ENCODE measurements at places on chromosomes 7 and 10. TPM values are rescaled to one million over a fixed set of nuclear protein-coding genes. Genes with fewer than 3 reads are reported as not detected.

Gene HMX2
- not detected for total RNA-seq

Gene EN2
- 0.32 TPM for total RNA-seq

Gene STEAP1B
- total RNA-seq, result 0.27 TPM

Gene FLNC
- 42.8 TPM for total RNA-seq

Gene LLCFC1
- not detected for total RNA-seq

Gene ABHD11
- 69.8 TPM for total RNA-seq

Gene FAM24B
- 6.8 TPM for total RNA-seq

Gene GRID2IP
- 3.2 TPM for total RNA-seq

Gene ASAH2
- total RNA-seq, result 10.7 TPM

Gene OR2A12
- not detected for total RNA-seq

Gene PPRC1
- total RNA-seq, result 93.0 TPM

Gene SAMD9
- total RNA-seq, result 5.3 TPM

Gene OR2A42
- not detected for total RNA-seq

Gene MKI67
- total RNA-seq, result 202 TPM

Gene SPOCK2
- 1.1 TPM for total RNA-seq

Gene CDK1
- total RNA-seq, result 104 TPM

Gene PIK3AP1
- total RNA-seq, result 7.1 TPM

Gene CYP2C19
- total RNA-seq, result not detected

Gene PSPH
- 50.7 TPM for total RNA-seq

Gene UNCX
- total RNA-seq, result not detected

Gene HEPACAM2
- total RNA-seq, result not detected

Gene TMEM130
- total RNA-seq, result not detected

Gene SPDYE16
- not detected for total RNA-seq

Gene PRKG1
- total RNA-seq, result 1.4 TPM

Gene LRRN3
- 0.07 TPM for total RNA-seq

Gene PRKCQ
- 0.54 TPM for total RNA-seq

Gene PUS7
- total RNA-seq, result 39.0 TPM

Gene SLC39A12
- total RNA-seq, result not detected

Gene DNAJC30
- 8.5 TPM for total RNA-seq

Gene FGF8
- total RNA-seq, result 2.7 TPM

Gene PRSS37
- not detected for total RNA-seq

Gene GPR85
- not detected for total RNA-seq

Gene ZP3
- total RNA-seq, result 23.4 TPM
